ENCODE measurements at places on chromosomes 11 and 22. TPM values are rescaled to one million over a fixed set of nuclear protein-coding genes. Genes with fewer than 3 reads are reported as not detected.
A peak's percentile ranks its signal among the peaks of the same experiment; 100 is the strongest.

DNA sequence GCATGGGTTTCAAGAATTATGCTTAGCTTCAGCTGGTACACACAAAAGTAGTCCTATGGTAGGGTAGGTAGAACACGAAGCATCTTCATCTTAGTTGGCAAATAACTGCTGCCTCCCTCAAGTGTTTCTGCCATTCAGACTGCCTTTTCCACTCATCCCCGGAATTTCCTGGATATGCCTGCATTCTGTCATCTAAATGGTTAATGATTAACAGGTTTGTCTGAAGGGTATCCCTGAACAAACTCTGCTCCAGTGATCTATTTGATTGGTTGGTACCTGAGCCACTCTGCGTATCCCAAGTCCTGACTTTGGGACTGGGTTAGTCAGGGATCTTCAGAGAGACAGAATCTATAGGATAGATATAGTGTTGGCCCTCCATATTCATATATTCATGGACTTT is 272.3 kb upstream of the RAG2 start:
- no peak overlapping the region for H3K27ac ChIP-seq
- H3K27me3 ChIP-seq: no peaks in the 10 kb centered on the region
- H3K4me3 ChIP-seq: no peak overlapping the region
- H3K36me3 ChIP-seq: no peaks in the 10 kb centered on the region
- no peak for DNase-seq

DNA sequence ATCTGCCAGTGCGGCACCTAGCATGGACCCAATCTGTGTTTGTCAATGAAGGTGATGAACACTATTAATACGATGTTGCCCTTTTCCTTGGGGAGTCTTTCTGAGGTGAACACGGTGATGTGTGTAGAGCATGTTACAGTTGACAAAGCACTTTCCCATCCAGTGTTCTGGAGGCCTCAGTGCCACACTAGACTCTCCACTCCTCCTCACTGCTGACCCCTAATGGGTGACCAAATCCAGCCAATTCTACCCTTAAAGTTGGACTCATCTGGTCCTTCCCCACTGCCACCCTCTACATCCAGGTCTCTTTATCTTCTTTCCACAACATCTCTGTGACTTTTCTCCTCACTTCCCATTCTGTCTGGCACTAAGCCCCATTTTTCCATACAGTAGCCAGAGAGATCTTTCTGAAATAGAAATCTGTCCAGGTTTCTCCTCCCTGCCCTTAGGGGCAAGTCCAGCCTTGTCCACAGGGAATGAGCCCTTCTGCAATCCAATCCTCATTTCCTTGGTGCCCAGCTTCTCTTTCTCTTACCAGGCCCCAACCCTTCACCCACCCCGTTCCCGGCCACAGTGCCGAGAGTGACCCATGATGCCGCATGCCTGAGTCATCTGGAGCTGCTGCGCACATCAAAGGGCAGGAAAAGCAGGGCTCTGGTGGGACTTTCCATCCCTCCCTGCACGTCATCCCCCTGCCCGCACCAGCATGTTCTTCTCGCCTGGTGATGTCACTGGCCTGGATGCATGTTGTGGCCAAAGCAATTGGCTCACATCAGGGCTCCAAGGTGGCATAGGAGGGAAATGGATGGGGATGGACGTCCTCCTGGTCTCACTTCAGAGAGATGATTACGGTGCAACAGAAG is 64.2 kb downstream of the RASSF10 start:
- H3K4me1 ChIP-seq: no peaks in the 10 kb centered on the region
- no peak for DNase-seq

- peak; percentile 71 for DNase-seq
- H3K27me3 ChIP-seq: no peaks in the 10 kb centered on the region
- H3K4me3 ChIP-seq: no peak overlapping the region
- peaks cover 14% of the 10 kb centered on the region for H3K4me1 ChIP-seq
Measured at GRCh38 chr22:43289976-43290721, 53.0 kb downstream of the SCUBE1 start.

GRCh38 chr11:73331138-73331916 is 23.3 kb downstream of the ARHGEF17 start:
- H3K4me1 ChIP-seq: peaks cover 70% of the 10 kb centered on the region
- peaks cover 2% of the 10 kb centered on the region for H3K36me3 ChIP-seq
- peak; percentile 60 for DNase-seq
- H3K27me3 ChIP-seq: no peaks in the 10 kb centered on the region
- H3K27ac ChIP-seq: peak overlapping the region; percentile 68

DNA sequence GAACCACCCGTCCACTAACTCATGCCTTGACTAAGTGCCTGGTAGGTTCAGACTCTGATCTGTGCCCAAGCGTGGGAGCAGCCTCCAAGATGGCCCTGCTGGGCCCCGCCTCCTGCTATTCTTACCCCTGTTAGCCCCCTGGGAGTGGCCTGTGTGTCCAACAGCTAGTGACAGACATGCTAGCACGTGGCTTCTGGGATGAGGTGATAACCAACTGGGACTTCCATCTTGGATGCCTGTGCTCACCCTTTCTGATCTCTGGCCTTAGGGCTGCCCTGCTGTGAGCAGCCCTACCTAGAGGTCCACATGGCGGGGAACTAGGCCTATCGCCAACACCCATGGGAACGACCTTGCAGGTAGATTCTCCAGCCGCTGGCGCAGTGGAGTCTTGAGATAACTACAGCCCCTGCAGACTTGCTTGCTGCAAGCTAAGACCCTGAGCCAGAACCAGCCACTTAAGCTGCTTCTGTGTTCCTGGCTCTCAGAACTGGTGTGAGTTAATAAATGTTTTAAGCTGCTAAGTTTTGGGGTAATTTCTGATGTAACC is 2.7 kb downstream of the MRPL21 start:
- H3K27me3 ChIP-seq: no peaks in the 10 kb centered on the region
- H3K27ac ChIP-seq: no peak overlapping the region
- H3K4me1 ChIP-seq: peaks cover 25% of the 10 kb centered on the region
- H3K36me3 ChIP-seq: peaks cover 47% of the 10 kb centered on the region
- H3K4me3 ChIP-seq: no peak overlapping the region

GRCh38 chr11:57197762-57198161 is 16.0 kb downstream of the LRRC55 start:
- no peaks in the 10 kb centered on the region for H3K36me3 ChIP-seq
- peaks cover 78% of the 10 kb centered on the region for H3K4me1 ChIP-seq
- no peak overlapping the region for H3K4me3 ChIP-seq
- H3K27me3 ChIP-seq: no peaks in the 10 kb centered on the region

- H3K27ac ChIP-seq: peak overlapping the region; percentile 52
- H3K27me3 ChIP-seq: no peaks in the 10 kb centered on the region
- H3K36me3 ChIP-seq: no peaks in the 10 kb centered on the region
- DNase-seq: no peak
Measured at GRCh38 chr11:99371257-99371656, 350.5 kb downstream of the CNTN5 start.

- DNase-seq: peak; percentile 49
- H3K27ac ChIP-seq: peak overlapping the region; percentile 55
- H3K4me3 ChIP-seq: no peak overlapping the region
- no peaks in the 10 kb centered on the region for H3K36me3 ChIP-seq
- H3K27me3 ChIP-seq: no peaks in the 10 kb centered on the region
Measured at GRCh38 chr22:28917747-28918549, 34.6 kb downstream of the ZNRF3 start.

- peak; percentile 85 for DNase-seq
- H3K36me3 ChIP-seq: no peaks in the 10 kb centered on the region
- H3K27ac ChIP-seq: peak within 1 kb of the TSS; percentile 79
- peaks cover 4% of the 10 kb centered on the region for H3K27me3 ChIP-seq
- H3K4me1 ChIP-seq: peaks cover 35% of the 10 kb centered on the region
Measured at GRCh38 chr22:17121233-17122195, at the start of gene TMEM121B. TMEM121B (minus strand) TSS chr22:17121360; CDS start chr22:17121127, 233 bp downstream.

DNA sequence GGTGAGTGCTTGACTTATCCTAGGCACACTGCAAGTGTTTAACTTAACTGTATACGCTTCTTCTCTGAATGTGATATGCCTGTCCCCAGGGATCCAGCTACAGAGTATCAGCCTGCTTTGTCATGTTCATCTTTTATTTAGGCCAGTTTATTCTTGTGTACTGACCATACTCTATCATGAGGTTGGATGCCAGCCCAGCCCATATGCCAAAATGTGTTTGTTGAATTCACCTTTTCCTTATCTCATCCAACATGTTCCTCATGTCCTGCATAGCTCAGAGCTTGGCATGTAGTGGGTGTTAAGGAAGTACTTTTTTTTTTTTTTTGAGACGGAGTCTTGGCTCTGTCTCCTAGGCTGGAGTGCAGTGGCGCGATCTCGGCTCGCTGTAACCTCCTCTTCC is 116.2 kb downstream of the NCAM1 start:
- no peaks in the 10 kb centered on the region for H3K36me3 ChIP-seq
- H3K4me1 ChIP-seq: peaks cover 28% of the 10 kb centered on the region
- no peak overlapping the region for H3K27ac ChIP-seq
- DNase-seq: no peak
- H3K4me3 ChIP-seq: no peak overlapping the region

DNA sequence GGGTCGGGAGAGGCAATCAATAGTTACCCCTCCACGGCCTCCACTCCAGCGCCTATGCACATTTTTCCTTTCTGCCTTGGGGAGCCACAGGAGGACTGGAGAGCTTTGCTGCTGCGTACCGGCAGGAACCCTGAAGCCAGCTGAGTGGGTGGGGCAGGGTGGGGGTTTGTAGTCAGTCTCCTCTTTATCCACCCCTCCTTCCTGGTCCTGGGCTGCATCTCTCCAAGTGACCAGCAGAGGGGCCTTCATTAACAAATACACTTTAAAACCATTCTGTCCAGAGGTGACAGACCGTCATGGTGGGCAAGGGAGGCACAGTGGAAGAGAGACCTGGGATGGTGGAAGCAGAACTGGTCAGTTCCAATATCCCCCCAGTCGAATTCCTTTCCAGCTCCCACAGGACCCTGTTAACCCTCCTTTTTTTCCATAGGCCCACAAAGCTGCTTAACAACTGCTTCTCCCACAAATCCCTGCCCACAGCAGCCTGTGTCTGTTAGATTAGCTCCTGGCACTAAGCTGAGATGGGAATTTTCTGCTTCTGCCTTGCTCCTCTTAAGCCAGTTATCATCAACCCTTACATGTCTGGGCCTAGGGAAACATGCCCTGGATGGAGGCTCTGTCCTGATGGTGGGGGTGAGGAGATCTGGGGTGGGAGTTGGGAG is 3.9 kb upstream of the ABCG4 start:
- H3K27ac ChIP-seq: no peak overlapping the region
- H3K27me3 ChIP-seq: no peaks in the 10 kb centered on the region
- H3K4me3 ChIP-seq: no peak overlapping the region
- peaks cover 8% of the 10 kb centered on the region for H3K4me1 ChIP-seq
- DNase-seq: peak; percentile 44

DNA sequence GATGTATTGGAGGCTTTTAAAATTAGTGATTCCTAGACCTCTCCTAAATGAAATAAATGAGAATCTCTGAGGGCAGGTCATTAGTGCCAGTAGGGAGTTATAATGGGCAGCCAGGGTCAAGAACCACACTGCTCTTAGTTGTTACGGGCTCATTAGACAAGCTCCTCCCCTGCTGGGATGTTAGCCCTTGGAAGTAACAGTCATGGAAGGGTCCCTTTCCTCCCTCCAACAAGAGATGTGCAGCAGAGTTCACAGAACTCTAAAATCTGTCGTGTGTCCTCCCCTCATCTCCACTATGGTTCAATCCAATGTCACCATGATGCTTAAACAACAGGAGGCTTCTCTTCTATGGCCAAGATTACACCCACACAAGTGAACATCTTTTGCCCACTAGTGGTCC is 419.5 kb downstream of the INSC start:
- no peak overlapping the region for H3K4me3 ChIP-seq
- no peaks in the 10 kb centered on the region for H3K4me1 ChIP-seq
- no peak for DNase-seq
- no peaks in the 10 kb centered on the region for H3K27me3 ChIP-seq
- no peak overlapping the region for H3K27ac ChIP-seq
- no peaks in the 10 kb centered on the region for H3K36me3 ChIP-seq

GRCh38 chr11:103744496-103745153 is 291.8 kb upstream of the DDI1 start:
- H3K27ac ChIP-seq: no peak overlapping the region
- DNase-seq: no peak
- H3K4me3 ChIP-seq: no peak overlapping the region
- H3K36me3 ChIP-seq: no peaks in the 10 kb centered on the region
- H3K4me1 ChIP-seq: peaks cover 4% of the 10 kb centered on the region

GRCh38 chr11:117089685-117090084 is 8.5 kb downstream of the SIK3 start:
- H3K27me3 ChIP-seq: no peaks in the 10 kb centered on the region
- H3K4me3 ChIP-seq: no peak overlapping the region
- DNase-seq: no peak
- H3K36me3 ChIP-seq: no peaks in the 10 kb centered on the region
- H3K27ac ChIP-seq: no peak overlapping the region
- H3K4me1 ChIP-seq: peaks cover 27% of the 10 kb centered on the region

DNA sequence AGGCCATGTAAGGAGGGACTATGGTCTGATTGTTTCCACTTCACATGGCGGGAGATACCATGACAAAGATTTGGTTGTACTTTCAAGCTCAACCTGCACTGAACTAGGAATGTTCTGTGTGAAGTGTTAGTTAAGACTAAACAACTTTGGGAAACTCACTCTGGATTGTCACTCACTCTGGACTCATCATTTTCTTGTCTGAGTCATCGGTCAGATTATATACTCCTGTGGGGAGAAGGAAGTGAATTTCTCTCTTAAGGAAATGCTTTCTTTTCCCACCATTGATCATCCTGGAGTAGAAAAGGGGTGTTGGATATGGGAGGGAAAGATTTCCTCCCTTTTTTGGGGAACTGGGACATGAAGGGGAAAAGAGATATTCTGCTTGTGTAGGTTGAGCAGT is 26.9 kb upstream of the CAT start:
- H3K27me3 ChIP-seq: peaks cover 5% of the 10 kb centered on the region
- no peak overlapping the region for H3K27ac ChIP-seq
- H3K4me1 ChIP-seq: no peaks in the 10 kb centered on the region
- no peak for DNase-seq

ADM2 gene
- not detected for total RNA-seq

CD3D gene
- total RNA-seq: not detected

CLDN5 gene
- 56.0 TPM for total RNA-seq

DDI1 gene
- not detected for total RNA-seq

PNPLA5 gene
- not detected for total RNA-seq

SCGB2A2 gene
- not detected for total RNA-seq

HBD gene
- total RNA-seq: not detected

TESMIN gene
- total RNA-seq: 0.90 TPM

INS gene
- total RNA-seq: not detected

Measured in heart left ventricle (tissue), 16 donors.